CD4-positive, alpha-beta T cell treated with Interleukin-17A for 4 hours (primary cell): ENCODE measurements at places on chromosomes 6 and 20.

DNA sequence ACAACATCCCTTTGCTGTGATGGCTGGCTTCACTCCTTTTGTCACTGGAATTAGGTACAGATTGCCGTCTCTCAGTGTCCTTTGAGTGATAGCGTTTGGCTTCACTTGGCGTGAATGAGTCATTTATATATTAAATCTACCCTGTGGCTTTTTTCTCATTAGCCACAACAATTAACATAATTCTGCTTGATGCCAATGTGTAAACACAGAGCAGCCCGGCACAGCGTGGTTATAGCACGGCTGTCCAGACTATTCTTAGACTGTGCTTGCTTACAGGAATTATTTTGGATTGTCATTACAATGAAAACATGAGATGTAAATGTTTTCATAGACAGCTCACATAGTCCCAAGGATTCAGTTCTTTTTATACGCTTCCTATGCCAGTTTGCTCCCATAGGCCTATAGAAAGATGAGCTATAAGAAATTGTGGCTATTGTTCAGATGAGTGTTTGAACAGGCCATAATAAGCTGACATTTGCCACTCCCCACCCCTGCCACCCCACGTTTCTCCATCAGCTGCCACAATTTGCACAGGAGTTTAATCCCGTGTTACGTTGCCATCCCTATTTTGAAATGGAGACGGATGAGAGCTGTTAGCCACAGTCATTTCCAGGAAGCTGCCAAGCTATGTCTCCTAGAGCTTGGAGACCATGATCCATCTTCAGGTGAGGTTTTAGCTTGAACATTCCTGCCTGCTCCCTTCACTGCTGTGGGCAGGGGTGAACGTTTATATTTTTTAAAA is 65.9 kb downstream of the PPP1R14C start:
- DNase-seq, result no peak

- no peak for DNase-seq
Observed at GRCh38 chr6:89208551-89208950, 8.6 kb downstream of the GABRR1 start.

GRCh38 chr20:56463428-56463827 is 5.0 kb upstream of the RTF2 start:
- DNase-seq, result peak; percentile 13

DNA sequence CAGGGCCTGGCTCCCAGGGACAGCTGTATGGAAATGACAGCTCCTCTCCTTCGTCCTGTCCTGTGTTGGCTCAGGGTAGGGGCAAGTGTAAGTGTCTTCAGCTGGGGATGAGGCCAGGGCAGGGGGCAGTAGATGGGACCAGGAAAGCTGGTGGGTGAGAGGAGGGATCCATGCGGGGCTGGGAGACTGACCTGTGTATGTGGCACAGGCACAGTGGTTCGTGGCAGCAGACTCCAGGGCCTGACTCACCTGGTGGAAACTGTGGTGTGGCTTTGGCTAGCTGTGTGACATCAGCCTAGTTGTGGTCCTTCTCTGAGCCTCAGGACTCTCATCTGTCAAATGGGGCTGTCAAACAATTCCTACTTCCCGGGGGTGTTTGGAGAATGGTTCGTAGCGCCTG is 13.7 kb upstream of the SCRT2 start:
- DNase-seq, result no peak

DNA sequence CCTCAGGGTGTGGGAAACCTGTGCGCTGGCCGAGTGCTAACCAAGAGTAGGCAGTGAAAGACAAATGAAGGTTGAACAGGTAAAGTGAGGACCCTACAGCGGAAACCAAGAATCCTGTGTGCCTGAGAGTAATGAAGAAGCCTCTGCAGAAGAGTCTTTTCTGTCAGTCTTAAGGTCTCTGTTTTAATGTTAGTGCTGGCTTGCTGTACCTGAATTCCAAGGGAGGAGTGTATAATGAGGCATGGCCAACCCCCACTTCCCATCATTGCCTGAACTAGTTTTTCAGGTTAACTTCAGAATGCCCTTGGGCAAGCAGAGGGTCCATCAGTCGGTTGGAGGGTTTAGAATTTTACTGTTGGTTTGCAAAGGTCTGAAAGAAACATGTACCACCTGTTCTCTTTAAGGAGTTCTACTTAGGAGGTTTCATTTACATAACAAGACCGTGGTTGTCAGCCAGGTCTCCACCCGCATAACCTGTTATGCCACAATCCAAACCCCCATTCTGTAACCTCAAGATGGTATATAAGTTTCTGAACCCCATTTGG is 589 bp upstream of the PDCD2 start:
- no peak for DNase-seq

DNA sequence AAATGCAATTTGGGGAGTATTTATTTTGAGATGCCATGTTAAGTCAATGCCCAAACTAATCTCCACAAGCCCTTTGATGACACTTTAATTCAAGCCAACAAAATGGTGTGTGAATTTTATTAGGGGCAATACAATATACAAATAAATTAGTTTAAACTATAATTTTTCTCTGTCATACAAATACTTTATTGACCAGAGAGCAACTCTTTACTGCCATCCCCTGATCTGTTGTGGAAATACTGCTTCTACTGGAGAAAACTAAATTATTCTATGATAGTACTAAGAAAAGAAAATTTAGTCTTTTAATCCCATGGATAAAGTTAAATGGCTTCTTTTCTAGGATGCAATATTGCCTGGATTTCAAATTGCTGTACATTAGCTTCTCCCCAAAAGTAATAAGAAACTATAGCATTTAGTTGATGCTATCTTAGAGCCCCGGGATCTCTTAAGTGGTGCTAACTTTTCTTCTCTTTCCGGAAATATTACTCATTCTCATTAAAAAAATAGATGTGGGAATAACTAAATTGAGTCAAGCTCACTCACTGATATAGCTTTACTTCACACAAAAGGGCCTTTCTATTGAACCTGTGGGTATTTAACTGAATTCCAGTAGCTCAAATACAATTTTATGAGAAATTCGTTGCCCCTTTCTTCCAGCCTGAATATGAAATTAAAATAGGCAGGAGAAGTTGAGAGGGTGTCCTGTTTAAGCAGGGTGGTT is 49.2 kb downstream of the SMPDL3A start:
- DNase-seq, result no peak

- no peak for DNase-seq
Observed at GRCh38 chr6:39791850-39792539, at the start of gene DAAM2. TSS of gene DAAM2 (plus strand) at chr6:39792376. CDS start at chr6:39856303, 63,927 bp downstream.

DNA sequence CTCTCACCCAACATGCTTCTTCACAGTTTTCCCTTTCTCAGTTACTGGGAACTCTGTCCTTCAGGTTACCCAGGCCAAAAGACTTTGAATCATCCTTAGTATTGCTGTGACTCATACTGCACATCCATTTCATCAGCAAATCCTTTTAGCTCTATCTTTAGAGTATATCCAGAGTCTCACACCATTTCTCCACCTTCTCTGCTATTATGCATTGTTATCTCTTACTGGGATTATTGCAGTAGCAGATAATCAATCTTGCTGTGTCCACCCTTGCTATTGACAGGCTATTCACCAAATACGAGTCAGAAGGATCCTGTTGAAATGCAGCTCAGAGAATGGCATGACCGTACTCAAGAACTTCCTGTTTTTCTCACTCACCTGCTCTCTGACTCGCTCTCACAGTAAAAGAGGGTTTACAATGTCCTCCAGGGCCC is 57.3 kb downstream of the BCKDHB start:
- DNase-seq, result peak; percentile 19

DNA sequence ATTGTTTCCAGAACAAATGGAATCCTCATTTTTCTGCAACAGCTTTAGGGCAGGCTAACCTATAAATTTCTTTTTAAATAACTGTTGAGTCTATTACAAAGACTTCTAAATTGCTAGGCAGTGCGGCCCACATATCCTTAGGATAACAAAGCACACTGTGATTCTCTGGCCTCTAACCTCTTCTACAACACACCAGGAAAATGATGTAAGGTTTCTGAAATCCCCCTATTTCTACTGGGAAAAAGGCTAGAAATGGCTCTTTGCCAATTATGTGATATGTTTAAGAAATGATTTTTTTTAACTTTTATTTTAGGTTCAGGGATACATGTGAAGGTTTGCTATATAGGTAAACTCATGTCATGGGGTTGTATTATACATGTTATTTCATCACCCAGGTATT is 17.3 kb upstream of the NT5E start:
- DNase-seq, result no peak

- DNase-seq, result peak; percentile 63
Observed at GRCh38 chr6:106547601-106548453, 81.5 kb downstream of the RTN4IP1 start.

DNA sequence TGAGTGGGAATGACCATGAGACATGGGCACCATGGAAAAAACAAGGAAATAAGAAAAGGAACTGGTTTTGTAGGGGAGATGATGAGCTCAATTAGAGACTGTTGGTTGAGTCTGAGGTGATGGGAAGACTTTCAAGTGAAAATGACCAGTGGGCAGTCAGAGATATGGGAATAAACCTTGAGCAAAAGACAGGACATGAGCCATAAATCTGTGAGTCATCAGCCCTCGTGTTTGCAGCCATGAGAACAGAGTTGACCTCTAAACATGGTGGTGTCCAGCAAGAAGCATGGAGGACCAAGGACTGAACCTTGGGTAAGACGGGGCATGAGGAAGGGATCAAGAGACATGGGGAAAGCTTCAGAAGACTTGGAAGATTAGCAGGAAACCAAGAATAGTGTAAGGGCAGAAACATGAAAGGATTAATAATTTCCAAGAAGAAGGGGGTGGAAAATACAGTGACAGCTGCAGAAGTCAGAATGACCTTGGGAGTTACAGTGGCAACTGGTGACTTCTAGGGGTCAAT is 280.6 kb upstream of the PRDM1 start:
- DNase-seq, result no peak

DNA sequence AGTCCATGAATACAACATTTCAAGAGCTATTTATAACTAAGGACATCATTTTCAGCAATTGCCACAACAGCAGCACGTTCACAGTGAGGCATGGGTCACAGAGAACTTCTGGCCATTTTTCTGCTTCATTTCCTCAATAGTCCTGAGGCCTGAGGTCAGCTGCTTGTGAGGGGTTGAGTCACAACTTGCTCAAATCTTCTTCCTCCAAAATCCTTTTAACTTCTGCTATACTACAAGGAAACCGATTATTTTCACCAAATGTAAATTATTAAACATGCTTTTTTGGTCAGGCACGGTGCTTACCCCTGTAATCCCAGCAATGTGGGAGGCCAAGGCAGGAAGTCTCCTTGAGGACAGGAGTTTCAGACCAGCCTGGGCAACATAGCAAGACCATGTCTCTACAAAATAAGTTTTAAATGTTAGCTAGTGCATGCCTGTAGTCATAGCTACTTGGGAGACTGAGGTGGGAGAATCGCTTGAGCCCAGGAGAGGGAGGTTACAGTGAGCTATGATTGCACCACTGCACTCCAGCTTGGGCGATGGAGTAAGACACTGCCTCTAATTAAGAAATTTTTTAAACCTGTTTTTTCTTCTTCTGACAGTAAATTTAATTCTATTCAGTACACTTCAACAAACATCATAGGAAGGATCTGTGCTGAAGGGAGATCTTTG is 11.1 kb upstream of the SLC16A10 start:
- DNase-seq, result no peak

- DNase-seq, result peak; percentile 39
Observed at GRCh38 chr6:26420688-26421171, 18.7 kb downstream of the BTN3A1 start.

DNA sequence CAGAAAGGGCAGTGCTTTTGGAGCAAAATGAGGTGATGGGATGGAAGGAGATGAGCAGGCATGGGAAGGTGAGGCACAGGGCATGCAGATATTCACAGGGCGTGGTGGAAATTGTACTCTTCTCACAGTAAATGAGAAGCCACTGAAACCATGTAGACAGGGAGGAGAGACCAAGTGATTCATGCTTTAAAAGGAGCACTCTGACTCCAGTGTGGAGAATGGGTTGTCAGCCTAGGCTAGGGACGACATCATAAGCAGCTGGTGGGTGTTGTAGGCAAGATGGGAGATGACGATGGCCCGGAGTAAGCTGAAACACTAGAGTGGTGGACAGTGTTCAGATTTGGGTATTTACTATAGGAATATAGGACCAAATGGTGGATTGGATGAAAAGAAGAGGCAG is 18.4 kb downstream of the PDE7B start:
- no peak for DNase-seq

DNA sequence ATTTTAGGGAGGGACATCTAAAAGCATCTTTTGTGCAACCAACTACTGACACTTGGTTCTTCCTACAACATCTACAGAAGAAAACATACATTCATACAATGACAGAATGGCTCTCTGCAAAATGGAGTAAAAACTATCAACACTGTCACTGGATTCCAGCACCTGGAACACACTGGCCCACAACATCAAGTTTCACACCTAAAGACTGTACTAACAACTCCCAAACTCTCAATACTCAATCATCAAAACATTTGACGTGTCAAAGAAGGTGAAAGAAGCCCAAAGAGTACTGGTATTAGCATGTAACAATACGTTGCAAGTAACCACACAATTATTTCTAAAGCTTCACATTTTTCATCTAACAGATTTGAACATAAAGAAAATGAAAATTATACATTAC is 2.1 kb downstream of the CPNE1 start:
- no peak for DNase-seq

GRCh38 chr20:62104791-62105345 is 17.4 kb upstream of the LSM14B start:
- no peak for DNase-seq

DNA sequence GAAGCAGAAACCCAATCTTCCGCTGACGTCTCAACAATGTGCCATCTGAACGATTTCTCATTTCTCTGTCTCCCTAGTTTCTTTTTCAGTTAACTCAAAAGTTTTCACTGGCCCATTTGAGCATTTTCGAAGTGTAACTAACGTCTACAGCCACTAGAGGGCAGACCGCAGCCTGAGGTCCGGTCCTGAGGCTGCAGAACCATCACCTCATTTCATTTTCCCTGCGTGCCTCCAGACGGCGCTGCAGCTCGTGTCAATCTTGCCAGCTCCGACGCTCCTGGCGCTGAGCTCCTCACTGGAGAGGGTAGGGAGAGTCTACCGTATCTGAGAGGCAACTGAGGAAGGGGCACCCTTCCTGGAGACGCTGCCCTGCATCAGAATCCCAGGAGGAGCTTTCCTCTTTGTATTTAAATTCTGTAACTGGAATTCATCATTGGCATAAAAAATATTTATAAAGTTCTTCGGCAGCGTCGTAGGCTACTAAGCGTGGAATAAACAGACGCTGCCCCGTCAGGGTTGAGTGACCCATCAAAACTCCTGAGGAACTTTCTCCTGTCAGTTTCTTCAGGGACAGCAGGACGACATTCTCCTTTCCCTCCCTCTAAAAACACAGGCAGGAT is 28.5 kb upstream of the DTNBP1 start:
- DNase-seq, result peak; percentile 80

- no peak for DNase-seq
Observed at GRCh38 chr20:25576783-25577530, 8.4 kb downstream of the NINL start.

DNA sequence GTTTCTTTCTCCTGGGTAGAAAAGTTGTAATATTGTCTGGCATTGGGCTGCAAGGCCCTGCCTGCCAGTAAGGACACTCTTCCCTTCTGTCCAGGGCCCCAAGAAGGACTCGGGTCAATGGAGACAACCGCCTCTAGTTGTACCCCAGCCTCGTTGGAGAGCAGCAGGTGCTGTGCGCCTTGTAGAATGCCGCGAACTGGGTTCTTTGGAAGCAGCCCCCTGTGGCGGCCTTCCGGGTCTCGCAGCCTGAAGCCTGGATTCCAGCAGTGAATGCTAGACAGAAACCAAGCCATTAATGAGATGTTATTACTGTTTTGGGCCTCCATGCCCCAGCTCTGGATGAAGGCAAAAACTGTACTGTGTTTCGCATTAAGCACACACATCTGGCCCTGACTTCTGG is 37.0 kb downstream of the PLCG1 start:
- DNase-seq, result no peak
